Kidney epithelial cell (primary cell): ENCODE measurements at places on chromosomes 3 and 15.

DNA sequence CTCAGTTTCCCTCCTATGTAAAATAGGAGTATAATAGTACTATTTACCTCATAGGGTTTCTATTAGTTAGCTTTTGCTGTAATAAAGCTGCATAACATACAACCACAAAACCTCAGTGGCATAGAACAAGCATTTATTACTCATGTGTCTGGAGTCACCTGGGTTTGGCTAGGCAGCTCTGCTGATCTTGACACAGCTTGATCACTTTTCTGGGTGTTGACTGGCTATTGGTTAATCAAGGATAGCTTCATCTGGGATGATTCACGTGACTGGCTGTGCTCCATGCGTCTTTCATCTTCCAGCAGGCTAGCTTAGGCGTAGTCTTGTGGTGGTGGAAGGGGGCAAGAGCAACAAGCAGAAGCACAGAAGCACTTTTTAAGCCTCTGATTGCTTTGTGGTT, 112.6 kb downstream of the SQOR start:
- no peak for DNase-seq

GRCh38 chr3:46062679-46063078, 35.4 kb upstream of the XCR1 start:
- no peak for DNase-seq

- no peak for DNase-seq
Measured at GRCh38 chr15:62875626-62876021, 166.9 kb upstream of the TPM1 start.

DNA sequence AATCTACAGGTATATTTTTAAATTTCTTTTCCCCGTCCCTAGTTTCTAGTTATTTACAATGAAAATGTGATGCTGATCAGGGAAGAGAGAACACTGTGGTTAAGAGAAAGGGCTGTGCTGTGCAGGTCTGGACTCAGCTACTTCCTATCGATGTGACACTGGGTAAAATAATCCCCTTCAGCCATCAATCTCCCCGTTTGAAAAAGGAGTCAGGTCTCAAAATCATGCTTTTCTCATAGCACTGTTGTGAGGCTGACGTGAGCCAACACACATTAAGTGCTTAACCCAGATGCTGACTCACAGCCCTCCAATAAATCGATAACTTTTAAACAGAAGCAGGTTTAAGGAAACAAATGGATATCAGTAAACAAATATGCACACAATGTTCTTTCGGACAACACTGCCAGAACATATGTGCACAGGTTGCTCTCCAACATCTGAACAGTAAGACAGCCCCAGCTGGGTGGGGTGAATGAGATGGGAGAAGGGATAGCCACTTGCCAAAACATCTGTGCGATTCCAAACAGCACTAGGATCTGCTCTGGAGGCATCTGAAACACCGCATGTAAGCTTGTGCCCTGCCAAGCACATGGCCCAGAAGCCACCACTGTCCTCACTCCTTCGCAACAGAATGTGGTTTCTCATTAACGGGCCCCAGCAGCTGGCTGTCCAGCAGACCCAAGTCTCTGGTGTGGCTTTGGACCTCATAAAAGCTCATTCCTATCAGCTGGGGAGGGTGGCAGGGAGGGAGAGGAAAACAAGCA, 143.2 kb upstream of the PRICKLE2 start:
- no peak for DNase-seq

- DNase-seq, result no peak
Measured at GRCh38 chr3:144107923-144108322, 136.3 kb downstream of the DIPK2A start.

- no peak for DNase-seq
Measured at GRCh38 chr3:175477651-175478224, 618.6 kb downstream of the NAALADL2 start.

GRCh38 chr15:31427411-31427810, 100.8 kb downstream of the KLF13 start:
- no peak for DNase-seq

- DNase-seq, result no peak
Measured at GRCh38 chr15:100558771-100559254, 30.1 kb upstream of the CERS3 start.
